Stimulated activated CD8-positive, alpha-beta memory T cell treated with anti-CD3 and anti-CD28 coated beads, Interleukin-4, amount 100 ng/mL, for 1 hour (primary cell): ENCODE measurements at places on chromosomes 13 and 19.
A peak's percentile ranks its signal among the peaks of the same experiment; 100 is the strongest.

DNA sequence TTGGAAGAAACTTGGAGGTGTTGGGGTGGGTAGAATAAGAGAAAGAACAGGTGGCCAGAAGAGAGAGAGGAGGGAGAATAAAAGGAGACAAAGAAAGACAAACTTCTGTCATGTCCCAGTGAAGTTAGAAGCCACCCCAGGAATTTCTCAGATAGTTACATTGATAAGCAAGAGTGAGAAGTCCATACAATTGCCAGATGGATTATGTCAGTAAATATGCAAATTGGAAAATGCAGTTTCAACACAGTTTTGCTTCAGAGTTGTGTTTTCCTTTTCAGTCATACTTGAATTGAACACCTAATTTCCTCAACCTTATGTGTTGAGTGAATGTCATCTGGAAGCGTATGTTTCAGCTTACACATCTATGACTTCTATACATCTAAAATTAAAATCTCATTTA, 139.2 kb downstream of the RXFP2 start:
- DNase-seq, result no peak

GRCh38 chr13:41052441-41052840, 8.9 kb upstream of the WBP4 start:
- no peak for DNase-seq

DNA sequence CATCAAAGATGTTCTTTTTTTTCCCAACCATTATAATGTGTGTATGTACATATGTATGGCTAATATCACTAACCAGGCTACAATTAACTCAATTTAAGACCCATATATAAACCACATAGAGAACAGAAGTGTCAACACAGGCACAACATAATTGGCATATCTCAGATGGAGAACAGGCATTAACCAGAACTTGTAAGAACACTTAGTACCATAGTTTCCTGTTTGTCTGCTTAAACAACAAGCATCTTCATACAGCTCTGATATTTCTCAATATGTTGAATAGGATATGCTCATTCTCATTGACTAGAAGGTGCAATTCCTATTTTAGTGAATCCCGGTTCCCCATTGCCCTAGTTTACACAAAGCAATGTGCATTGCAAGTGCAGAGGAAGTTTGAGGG, 116.9 kb upstream of the EDNRB start:
- no peak for DNase-seq

DNA sequence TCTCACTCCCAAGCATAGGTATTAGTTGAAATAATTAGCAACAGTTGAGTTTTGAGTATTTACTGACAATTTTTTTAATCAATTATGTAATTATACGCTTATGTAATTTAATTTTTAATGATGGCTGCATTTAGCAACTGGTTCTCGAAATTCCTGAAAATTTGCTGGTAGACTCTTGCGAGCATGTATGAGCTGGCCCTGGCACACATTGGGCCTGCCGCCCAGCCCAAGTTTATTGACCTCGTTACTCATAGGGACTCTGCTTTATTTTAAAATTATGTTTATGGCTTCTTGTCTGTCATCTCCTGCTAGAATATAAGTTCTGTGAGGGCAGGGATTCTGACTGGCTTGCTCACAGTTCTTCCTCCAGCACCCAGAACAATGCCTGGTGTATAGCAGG, 6.7 kb downstream of the KLK14 start:
- no peak for DNase-seq

DNA sequence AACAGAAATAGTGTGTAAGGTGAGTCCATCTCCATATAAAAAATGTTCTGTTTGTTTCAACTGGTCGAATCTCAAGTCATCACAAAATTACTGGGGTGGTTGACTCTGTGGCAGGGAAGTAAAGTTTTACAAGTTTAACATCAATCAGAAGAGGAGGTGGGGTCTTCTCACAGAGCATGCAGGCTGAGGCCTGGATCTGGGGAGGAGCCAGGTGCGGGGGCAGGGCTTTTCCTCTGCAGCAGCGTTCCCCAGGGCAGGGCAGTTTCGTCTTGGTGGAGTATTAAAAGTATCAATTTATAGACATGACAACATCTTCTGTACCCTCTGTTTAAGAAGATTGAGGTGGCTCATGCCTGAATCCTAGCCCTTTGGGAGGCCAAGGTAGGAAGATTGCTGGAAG, 68.8 kb downstream of the SLC7A9 start:
- no peak for DNase-seq

- no peak for DNase-seq
These were observed 14.6 kb downstream of the MCF2L start for GRCh38 chr13:112983428-112984196.

GRCh38 chr13:79799059-79799867, 318.3 kb downstream of the NDFIP2 start:
- no peak for DNase-seq

- DNase-seq, result no peak
These were observed 3.9 kb downstream of the SLC1A5 start for GRCh38 chr19:46784262-46785053.

DNA sequence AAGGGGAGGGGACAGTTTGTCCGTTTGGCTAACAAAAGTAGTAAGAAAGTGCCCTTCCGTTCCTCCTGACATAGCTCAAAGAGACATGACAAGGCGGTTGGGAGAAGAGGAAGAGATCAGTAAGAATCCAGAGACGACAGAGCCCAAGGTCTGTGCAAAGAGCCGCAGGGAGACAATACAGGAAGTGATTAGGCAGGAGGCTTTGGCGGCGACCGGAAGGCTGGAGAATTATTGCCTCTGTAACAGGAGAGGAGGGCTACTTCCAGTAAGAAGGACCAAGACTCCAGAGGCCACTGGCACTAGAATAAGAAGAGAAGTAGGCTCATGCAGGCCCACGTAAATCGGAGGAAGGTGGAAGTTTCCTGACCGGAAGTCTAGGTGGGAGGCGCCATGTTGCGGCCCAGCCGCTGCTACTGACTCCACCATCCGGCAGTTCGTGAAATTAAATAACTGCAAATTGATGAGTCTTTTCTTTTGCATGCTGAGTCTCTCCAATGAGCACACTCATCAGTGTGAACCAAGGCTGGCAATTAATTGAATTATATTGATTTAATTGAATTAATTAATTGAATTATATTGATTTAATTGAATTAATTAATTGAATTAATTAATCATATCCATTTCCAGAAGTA, 9.9 kb downstream of the RFX2 start:
- DNase-seq, result no peak

- DNase-seq, result no peak
These were observed 687 bp downstream of the MATK start for GRCh38 chr19:3785451-3785937.

- no peak for DNase-seq
These were observed 3.8 kb upstream of the RAB20 start for GRCh38 chr13:110565296-110565695.

DNA sequence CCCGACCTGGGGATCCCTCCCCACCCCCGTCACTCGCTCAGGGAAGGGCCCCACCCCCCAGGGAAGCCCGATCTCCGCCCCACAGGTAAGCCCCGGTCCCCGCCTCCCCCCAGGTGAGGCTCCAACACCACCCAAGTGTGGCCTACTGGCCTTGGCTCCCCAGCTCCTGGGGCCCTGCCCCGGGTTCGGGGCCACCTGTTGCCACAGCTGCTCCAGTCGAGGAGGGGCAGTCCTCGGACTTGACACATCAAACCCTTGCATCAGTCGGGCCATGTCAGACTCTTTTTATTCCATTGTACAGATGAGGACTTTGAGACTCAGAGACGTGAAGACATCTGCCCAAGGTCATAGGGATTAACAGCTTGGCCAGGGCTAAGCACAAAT, 512 bp downstream of the CC2D1A start:
- DNase-seq, result no peak

DNA sequence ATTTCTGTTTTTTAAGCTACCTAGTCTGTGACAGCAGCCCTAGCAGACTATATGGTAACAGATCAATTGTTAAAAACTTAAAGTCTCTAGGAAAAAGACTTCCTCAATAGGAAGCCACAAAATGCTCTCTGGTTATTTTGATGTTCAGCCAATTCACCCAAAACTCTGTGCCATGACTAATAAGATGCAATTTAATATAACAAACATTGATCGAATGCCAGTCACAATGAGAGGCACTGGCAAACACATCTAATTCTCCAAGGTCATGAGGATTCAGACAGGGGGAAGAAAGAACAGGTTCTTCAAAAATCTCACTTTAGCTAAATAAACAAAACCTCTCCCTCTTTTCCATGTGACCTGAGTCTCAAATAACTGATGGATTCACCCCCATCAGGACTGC, 107.5 kb downstream of the SUCLA2 start:
- DNase-seq, result no peak

DNA sequence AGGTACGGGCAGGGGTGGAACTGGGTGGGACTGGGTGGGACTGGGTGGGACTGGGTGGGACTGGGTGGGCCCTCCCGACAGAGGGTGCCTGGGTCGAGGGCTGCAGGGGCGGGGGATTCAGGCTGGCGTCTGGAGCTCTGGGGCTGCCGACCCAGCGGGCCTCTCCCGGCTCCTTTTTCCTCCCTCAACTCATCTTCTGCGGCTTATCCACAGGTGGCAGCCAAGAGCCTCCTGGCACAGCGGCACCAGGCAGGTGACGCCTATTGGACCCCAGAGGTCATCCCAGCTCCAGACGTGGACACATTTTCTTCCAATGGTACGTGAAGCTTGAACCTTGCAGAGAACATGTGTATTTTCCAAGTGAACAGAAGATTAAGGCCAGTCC, 533 bp downstream of the ZNF544 start:
- no peak for DNase-seq

- DNase-seq, result peak; percentile 37
These were observed 6.1 kb downstream of the IL4I1 start for GRCh38 chr19:49890349-49891311.
